ENCODE measurements at places on chromosomes 2 and 18.

DNA sequence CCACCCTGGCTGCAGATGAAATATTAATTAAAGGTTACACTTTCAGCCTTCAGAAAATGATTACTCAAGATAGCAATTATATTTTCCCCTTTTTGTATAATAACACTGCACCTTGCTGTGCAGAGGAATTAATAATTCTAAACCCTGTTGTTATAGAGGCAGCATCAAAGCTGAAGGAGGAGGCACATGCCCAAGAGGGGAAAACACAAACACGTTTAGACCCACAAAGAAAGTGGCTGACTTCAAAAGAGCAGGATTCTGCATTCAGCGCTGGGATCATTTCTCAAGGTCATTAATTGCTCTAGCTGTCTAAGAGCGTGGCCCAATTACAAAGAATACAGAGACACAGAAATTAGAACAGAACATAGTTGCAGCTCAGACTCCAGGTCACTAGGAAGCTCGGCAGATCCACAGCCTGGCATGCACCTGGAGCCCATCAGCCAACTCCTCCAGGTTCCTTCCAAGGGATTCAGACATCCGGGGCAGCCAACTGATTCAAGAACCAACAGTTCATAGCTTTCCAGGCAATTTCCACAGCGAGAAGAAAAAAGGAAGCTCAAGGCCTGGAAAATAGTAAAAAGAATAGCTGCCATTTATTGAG, 102.3 kb upstream of the ID2 start:
- no peak for DNase-seq

- no peak for DNase-seq
Observed at GRCh38 chr2:24588294-24588693, 97.2 kb downstream of the NCOA1 start.

- DNase-seq, result no peak
Observed at GRCh38 chr2:161239326-161240109, 68.7 kb upstream of the PSMD14 start.

GRCh38 chr2:150480241-150480640, 7.2 kb downstream of the RND3 start:
- DNase-seq, result no peak

GRCh38 chr2:65724336-65724735, 291.9 kb upstream of the SPRED2 start:
- no peak for DNase-seq
